ENCODE measurements at places on chromosomes 16 and 17.

GRCh38 chr16:73124097-73124652 lies 76.2 kb upstream of the ZFHX3 start:
- DNase-seq = peak; percentile 12

- DNase-seq = no peak
Observed at GRCh38 chr16:89444728-89445127, 45.6 kb downstream of the ANKRD11 start.

DNA sequence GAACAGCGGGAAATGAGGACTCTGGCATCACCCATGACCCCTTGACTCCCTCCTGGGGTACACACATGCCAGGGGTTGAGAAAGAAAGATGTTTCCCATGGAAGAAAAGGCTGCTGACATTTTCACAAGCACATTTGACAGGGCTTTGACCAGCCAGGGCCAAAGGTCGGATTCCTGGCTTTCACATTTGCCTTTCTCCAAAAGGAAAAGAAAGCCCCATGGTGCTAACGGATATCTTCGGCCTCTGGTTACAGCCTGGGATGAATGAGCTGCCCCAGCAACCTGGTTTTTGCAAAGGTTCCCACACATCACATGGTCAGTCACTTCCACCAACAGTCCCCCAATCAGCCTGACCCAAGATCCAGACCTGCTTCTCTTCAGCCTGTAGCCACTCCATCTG lies 478.2 kb upstream of the CDH11 start:
- DNase-seq = no peak

GRCh38 chr17:28228986-28229729 lies 89.8 kb upstream of the TMEM97 start:
- DNase-seq = no peak

DNA sequence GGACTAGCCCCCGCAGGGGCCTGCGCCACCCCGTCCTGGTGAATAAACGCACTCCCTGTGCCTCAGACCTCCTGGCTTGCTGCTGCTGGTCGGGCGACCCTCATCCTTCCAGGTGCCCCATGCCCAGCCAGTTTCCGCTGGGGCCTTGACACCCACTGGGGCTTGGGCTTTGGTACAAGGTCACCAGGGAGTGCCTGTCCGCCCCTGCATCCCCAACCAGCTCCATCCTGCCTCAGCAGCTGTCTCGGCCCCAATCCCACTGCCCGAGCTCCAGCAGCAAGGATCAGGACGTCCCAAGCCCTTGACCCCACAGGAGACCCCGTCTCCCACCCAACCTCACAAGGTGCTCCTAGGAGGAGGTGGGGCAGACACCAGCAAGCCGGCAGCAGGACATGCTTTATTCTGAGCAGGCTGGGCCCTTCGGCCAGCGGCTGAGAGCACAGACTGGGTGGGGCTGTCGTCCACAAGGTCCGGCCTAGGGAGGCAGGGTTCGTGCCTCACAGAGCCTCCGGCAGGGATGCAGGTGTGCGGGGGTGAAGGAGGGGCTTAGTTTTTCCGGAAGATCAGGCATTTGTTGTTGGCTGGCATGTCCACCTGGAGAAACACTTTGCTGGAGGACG lies 1.9 kb downstream of the METTL26 start:
- DNase-seq = no peak

GRCh38 chr16:88461331-88462269 lies 8.5 kb downstream of the ZFPM1 start:
- no peak for DNase-seq

DNA sequence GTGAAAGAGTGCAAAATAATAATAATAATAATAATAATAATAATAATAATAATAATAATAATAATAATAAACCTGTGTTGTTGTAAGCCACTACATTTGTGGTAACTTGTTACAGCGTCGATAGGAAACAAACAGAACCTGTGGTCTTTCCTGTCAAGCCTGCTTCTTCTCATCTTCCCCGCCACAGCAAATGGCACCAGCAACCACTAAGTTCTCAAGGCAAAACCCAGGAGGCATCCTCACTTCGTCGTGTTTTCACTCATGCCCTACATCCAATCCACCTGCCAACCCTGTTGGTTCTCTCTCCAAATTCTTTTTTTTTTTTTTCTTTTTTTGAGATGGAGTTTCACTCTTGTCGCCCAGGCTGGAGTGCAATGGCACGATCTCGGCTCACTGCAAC lies 34.2 kb downstream of the ITGAE start:
- DNase-seq = no peak

GRCh38 chr16:86405319-86405718 lies 105.0 kb upstream of the FOXF1 start:
- DNase-seq = no peak

DNA sequence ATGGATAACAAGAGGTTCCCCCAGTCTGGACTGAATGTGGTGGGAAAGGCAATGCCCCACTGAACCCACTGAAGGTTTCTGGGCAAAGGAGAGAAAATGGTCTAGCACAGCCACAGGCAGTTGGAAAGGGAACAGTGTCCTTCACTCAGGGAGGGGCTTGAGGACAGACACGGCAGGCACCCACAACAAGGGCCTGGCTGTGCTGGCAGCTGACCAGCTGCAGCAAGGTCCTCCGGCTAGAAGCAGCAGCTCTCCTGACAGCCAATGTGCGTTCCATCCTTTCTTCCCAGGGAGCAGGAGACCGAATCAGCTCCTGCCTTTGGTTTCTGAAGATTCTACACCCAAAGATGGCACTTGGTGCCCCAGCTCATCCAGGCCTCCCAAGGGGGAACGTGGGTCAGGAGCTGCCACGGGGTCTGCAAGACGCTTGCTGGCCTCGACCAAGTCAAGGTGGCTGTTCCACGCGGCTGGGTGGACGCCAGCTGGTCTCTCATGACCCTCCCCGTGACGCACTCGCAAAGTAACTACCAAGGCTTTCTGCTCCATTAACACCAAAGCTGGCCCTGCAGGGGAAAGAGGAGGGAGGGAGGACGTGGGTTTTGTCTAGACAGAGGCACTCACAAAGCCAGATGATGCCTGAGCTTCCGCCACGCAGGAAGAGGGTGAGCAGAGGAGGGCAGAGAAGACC lies 11.1 kb downstream of the ABR start:
- DNase-seq = no peak

DNA sequence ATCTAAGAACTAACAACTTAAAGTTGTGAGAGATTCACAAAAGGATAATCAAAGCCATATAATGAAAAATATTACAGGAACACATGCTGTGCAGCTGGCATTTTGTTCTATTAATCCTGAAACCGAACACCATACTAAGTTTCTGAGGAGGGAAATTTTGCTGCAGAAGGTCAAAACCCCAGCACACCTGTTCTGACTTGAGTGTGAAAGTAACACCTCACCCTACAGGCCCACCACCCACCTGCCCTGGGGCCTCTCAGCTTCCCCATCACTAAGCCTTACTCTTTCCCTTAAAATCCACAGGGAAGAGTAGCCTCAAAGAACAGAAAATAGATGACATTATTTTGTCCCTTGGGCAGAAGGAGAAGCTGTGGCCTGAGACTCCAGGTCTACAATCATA lies 44.8 kb downstream of the STAT5A start:
- no peak for DNase-seq

GRCh38 chr17:17779015-17779611 lies 57.7 kb downstream of the SREBF1 start:
- no peak for DNase-seq

GRCh38 chr17:65314212-65314611 lies 177.0 kb downstream of the RGS9 start:
- no peak for DNase-seq

DNA sequence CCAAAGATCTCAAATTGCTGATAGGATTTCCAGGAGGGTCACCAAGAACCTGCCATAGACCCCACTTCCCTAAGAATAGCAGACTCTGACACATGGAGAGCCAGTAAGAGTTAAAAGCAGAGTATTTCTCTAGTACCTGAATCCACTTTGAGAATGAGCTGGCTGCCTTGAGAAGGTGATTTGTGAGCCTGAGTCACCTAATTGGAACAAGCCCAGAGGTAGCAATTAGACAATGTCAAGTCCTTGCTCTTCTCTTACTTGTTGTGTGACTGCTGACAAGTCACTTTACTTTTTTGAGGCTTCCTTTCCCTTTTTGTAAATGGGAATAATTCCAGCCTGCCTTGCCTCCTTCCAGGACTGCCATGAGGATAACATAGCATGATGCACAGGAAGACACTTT lies 76.1 kb upstream of the ASIC2 start:
- no peak for DNase-seq

DNA sequence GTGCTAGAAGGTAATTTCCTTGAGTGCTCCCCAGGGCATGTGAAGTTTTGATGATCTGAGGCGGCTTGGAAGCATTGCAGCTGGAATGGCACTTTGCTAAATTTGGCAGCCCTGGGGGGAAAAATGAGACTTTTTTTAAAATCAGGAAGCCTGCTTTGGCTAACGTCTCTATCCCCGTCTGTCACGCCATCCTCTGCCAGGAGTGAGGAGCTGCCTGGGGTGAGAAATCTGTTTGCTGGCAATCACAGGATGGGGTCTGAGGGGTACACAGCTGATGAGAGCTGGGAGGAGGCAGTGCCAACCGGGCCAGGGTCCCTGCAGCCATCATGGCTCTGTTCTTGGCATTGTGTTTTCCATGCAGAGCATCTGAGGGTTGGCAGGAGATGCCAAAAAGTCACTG lies 2.0 kb downstream of the ABCC12 start:
- no peak for DNase-seq

GRCh38 chr16:65845466-65846209 lies 520.9 kb upstream of the CDH5 start:
- peak; percentile 11 for DNase-seq

- no peak for DNase-seq
Observed at GRCh38 chr16:46800494-46800893, 30.5 kb downstream of the C16orf87 start.

GRCh38 chr17:57939797-57940196 lies 15.4 kb downstream of the CUEDC1 start:
- no peak for DNase-seq

DNA sequence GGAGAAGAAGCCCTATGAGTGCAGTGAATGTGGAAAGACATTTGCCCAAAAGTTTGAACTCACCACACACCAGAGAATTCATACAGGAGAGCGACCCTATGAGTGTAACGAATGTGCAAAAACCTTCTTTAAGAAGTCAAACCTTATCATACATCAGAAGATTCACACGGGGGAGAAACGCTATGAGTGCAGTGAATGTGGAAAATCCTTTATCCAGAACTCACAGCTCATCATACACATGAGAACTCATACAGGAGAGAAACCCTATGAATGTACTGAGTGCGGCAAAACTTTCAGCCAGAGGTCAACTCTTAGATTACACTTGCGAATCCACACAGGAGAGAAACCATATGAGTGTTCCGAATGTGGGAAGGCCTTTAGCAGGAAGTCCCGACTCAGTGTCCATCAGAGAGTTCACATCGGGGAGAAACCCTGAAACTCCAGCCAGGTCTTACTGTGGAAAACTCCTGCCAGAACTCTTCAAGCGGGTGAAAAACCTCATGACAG lies 21.6 kb downstream of the ZFP1 start:
- no peak for DNase-seq

GRCh38 chr16:59385959-59386358 lies 651.8 kb upstream of the GOT2 start:
- peak; percentile 38 for DNase-seq

DNA sequence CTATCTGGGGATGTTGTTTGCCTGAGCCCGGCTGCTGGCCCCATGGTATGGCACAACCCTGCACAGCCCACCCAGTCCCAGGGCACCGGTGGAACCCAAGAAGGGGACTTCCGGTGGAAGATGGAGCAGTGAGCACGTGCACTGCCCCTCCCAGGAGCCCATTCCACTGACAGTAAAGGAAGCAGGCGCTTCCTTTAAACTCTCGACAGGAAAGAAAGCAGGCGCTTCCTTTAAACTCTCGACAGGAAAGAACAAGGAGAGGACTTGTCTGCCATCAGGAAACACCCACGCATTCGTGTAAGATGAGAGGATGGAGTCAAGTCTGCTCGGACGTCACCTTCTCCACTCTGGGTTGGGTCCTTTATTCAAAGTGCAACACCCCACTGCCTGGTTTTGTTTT lies 53.7 kb downstream of the IL21R start:
- DNase-seq = peak; percentile 58

- DNase-seq = no peak
Observed at GRCh38 chr16:73735954-73736353, 560.7 kb upstream of the PSMD7 start.

DNA sequence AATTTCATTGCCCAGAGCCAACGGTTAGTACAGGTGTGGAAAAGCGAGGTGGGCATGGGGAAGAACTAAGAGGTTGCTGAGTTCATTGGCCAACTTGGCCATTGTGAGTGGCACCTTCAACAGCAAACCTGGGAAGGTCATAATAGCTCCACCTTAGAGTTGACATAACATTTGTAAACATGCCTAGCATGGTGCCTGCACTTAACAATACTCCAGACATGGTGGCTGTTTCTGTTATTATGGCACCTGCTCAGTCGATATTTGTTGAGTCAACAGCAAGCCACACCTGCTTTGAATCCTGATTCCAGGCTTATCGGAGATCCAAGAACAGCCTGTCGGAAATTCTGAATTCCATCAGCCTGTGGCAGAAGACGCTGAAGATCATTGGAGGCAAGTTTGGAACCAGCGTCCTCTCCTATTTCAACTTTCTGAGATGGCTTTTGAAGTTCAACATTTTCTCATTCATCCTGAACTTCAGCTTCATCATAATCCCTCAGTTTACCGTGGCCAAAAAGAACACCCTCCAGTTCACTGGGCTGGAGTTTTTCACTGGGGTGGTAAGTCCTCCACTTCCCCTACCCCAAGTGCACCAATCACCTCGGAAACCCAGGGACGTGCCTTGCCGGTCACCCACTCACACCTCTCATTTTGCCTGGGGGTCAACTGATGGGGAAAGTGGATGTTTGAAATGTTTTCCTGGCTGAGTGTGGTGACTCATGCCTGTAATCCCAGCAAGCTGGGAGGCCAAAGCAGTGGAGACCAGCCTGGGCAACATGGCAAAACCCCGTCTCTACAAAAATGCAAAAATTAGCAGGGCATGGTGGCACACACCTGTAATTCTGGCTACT lies 46.0 kb downstream of the TMC5 start:
- DNase-seq = no peak

GRCh38 chr16:4477966-4478365 lies 1.8 kb downstream of the HMOX2 start:
- peak; percentile 63 for DNase-seq

DNA sequence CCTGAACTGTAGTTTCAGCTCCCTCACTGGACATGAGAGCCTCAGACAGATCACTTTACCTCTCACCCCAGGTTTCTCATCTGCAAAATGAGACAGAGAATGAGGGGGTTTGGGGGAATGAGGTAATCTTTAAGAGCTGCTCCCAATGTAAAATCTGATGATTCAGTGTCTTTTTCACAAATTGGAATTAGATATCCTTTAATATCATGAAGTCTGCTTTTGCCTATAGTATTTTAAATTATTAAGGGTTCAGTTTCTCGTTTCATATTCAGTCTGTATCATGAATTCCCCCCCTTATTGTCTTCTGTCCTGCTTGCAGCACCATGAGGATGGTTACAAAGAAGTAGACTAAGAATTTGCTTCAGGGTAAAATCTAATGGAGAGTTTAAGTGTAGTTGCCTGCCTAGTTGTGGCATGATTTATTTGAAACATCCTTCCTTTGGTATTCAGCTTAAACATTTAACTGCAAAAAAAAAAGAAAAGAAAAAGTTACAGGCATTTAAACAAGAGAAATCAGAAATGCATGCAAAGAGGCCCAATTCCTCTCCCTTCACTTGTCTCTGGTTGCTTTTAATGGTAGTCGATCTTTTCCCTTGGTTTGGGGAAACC lies 77.3 kb downstream of the WNT3 start:
- no peak for DNase-seq

GRCh38 chr17:48612854-48613691 lies 2.0 kb downstream of the HOXB8 start:
- DNase-seq = no peak

GRCh38 chr16:71257768-71258167 lies 27.2 kb upstream of the HYDIN start:
- no peak for DNase-seq
